ENCODE measurements at places on chromosomes 6 and 20.

GRCh38 chr20:43590036-43590391 lies 723 bp upstream of the IFT52 start:
- peak; percentile 20 for DNase-seq

DNA sequence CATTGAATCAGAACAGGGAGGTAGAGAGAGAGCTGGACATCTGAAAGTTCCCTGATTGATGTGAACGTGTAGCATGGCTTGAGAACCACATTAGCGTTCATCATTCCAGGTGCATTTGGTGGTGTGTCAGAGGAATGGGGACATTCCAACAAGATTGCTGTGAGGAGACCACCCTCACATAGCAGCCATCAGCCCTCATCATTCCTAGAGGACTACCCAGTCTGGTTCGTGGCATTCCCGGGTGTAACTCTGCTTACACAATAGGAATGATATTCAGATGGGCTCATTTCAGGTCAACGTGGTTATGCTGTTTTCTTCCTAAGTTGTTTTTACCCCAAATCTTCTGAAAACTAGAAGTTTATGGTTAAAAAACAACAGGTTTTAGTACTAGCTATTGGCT lies 62.2 kb upstream of the KLHL31 start:
- DNase-seq, result no peak

DNA sequence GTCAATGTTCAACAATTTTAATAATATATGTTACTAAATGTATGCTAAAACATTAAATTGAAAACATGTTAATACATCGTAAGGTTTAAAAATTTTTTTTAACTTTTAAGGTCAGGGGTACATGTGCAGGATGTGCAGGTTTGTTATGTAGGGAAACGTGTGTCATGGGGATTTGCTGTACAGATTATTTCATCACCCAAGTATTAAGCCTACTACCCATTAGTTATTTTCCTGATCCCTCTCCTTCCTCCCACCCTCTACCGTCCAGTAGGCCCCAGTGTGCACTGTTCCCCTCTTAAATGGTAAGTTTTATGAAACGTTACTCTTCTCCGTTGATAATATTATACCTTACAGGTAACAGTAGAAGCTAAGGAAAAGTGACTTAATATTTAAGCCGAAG lies 15.8 kb downstream of the PDE7B start:
- DNase-seq, result no peak

- DNase-seq, result no peak
These were observed 6.0 kb upstream of the HSF2 start for GRCh38 chr6:122393351-122393896.

GRCh38 chr20:39660965-39661364 lies 698.8 kb downstream of the DHX35 start:
- DNase-seq, result no peak

DNA sequence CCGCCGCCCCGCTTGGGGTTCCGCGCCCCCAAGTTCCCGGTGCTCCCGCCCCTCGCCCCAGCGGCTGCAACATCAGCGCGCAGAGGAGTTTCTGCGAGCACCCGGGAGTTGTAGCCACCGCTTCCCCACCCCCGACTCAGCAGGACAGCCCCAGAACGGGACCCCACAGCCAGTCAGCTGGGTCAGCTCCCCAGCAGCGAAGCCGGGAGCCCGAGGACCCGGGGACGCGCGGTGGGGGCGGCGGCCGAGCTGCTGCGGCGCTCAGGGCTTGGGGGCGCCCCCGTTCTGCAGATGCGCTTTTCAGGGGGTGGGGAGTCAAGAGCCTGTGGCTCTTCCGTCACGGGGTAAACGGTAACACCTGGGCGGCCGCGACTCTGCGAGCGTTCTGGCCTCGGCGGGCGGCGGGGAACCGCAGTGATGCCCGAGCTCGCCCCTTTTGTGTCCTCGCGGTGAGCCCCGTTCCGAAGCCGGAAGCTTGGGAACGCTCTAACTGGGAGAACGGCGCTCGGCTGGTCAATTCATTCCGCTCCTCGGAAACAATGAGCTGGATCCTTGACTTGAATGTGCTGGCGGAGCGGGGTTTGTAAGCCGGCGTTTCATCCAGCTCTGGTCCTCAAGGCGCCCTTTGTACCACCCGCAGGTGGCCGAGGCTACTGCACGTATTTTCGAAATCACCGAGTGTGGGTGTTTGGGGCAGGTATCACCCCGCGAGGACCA lies 774 bp downstream of the PLEKHG1 start:
- peak; percentile 71 for DNase-seq

DNA sequence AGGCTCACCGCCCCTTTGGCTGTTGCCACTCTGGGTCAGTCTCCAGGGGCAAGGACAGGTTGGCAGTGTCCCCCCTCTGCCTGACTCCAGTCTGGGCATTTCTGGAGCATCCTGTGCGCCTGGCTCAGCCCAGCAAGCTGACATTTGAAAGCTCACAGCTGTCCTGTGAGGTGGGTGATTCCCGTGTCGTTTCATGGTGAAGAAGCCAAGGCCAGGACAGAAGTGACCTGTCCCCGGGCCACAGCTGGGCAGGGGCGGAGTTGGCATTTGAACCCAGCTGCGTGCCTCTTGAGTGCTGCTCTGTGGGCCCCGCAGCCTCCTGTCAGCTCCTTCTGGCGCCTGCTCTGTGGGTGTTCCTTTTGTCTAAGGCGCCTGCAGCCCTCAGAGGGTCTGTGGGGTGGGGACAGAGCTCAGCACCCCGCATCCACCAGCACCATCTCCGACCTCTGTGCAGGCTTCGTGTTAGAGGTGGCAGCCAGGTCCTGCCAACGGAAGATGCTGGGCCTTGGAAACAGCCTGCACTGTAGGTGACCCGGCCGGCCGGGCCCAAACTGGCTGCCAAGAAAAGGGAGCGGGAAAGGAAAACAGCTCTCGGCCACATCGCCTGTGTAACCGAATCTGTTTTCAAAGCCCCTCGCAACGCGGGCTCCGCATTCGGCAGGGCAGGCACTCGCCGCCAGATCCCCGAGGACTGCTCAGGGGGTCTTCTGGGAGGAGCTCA lies 5.8 kb upstream of the GATA5 start:
- DNase-seq, result no peak

- DNase-seq, result no peak
These were observed 8.6 kb downstream of the CDC40 start for GRCh38 chr6:110188791-110189190.

GRCh38 chr6:83442752-83443151 lies 11.9 kb upstream of the ME1 start:
- DNase-seq, result no peak

DNA sequence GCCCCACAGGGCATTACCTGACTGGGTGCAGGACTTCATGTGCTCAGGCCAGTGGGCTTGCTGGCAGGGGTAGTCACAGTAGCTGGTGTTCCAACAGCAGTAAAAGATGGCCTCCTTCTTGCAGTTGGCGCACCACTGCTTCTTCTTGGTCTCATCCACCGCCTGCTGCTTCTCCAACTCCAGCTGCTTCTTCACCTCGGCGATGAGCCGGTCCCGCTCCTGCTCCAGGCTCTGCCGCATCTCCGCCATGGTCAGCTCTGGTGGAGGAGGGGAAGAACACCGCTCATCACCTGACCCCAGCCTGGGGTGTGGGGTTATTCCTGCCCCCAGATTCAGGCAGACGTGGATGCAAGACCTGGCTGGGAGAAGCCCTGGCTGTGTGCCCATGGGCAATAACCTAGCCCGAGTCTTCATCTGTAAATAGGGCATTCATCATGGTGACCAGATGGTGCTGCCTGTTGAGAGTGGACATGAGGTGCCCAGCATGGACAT lies 132.2 kb downstream of the ZMYND8 start:
- no peak for DNase-seq

DNA sequence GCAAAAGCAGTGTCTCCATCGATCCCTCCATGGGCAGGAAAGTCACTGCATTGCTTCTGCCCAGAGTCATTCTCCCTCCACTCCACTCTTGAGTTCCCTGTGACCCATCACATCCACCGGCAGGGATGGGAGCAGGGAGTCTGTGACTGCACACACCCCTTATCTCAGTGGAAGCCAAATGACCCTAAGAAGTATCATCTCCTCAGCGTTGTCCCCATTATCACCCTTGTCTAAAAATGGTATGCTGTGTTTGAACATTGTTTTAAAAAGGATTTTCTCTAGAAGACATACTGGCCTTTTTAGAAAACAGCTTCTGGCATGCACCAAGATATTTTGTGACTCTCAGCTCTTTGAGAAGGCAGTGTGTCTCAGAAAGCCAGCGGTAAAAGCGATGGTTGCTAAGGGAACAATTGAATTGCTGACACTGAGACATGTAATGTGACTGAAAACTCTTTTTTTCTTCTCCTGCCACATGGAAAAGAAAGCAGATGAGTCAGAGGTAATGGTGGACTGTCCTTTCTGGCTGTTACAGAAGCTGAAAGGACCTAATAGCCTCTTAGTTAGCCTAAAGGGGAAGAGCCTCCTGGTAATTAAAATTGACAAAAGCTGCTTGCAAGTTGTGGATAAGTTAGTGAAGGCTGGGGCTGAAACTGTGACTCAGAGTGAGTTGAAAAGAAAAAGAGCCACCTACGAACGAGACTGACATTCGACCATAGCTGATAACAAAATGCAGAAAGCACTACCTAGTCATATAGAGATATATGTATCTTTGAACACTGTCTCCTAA lies 120.5 kb downstream of the MAP3K7 start:
- DNase-seq, result no peak

- DNase-seq, result no peak
These were observed 534.2 kb upstream of the GJE1 start for GRCh38 chr6:141598487-141598886.

DNA sequence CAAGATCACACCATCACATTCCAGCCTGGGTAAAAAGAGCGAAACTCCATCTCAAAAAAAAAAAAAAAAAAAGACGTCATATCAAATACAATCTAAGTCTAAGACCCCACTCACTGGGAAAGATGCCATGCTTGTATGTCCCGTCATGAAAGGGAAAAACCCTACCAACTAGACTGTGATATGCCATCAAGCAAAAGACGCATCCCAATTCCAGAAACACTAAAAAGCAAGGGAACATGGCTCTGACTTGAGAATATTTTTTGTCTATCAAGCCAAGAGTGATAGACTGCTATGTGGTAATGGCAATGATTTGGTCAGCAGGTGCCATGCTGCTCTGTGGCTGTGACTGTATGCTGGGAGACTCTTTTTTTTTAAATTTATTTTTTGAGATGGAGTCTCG lies 23.0 kb downstream of the LAMA5 start:
- no peak for DNase-seq

DNA sequence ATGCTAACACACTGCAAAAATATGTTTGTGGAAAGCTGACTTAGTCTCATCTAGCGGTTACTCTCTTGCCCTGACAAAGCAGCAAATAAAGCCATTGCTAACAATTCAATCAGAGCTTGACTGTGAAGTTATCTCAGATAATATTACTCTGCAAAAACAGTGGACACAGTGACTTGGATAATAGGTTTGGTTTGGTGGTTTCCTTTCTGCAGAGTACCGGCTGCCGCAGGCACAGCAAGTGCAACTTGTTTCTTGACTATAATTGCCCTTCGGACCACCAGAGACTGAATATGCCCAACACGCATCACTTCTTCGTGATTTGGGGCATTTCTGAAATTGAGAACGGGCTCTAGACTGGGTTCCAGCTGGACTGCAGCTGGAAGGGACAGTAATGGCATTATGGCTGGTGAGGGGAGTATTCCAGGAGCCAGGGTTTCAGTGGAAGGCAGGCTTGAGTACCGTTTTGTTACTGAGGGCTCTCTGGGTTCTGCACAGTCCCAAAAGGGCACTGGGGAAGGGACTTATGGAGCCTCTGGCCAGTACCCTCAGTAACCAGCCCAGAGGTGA lies 40.0 kb downstream of the DSTN start:
- DNase-seq, result no peak

DNA sequence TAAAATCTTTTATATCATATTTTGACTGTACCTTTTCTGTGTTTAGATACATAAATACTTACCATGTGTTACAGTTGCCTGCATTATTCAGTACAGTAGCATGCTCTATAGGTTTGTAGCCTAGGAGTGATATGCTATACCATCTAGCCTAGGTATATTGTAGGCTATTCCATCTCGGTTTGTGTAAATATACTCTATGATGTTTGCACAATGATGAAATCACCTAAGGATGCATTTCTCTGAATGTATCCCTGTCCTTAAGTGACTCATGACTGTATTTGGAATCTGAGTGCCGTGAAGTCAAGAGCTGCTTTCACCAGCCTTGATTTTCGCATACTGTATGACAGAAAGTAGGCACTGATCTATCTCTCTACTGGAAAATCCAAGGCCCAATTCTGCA lies 129.9 kb downstream of the UTRN start:
- no peak for DNase-seq

DNA sequence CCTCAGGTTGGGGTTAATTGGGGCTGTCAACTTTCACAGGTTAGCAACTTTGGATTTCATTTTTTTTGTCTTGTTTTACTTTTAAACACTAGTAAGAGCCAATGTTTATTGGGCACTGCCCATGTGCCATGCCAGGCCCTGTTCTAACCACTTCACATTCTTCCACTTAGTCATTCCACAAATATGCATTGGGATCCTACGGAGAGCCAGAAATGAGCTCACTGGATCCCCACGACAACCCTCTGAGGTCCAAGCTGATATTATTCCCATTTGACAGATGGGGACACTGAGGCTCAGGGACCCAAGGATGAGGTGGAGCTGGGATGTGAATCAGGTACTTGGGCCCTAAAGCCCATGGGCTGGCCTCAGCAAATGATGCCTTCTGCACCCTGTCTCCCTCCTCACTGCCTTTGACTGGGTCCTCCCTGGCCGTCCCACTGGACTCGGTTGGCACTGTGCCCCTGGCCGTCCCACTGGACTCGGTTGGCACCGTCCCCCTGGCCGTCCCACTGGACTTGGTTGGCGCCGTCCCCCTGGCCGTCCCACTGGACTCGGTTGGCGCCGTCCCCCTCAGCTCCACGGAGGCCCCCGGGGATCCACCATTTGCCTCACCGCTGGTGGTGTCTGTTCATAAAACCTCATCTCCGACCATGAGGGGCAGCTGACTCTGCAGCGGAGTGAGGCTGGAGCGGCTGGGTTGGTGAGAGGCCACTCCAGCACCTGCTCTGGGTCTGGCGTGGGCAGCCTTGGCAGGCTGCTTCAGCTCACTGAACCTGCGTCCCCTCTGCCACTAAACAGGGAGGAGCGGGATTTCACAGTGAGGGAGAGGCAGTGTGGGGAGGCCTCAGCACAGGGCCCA lies 4.8 kb upstream of the PMEPA1 start:
- DNase-seq, result no peak

- DNase-seq, result no peak
These were observed 29.9 kb upstream of the SLC23A2 start for GRCh38 chr20:5031206-5031557.

DNA sequence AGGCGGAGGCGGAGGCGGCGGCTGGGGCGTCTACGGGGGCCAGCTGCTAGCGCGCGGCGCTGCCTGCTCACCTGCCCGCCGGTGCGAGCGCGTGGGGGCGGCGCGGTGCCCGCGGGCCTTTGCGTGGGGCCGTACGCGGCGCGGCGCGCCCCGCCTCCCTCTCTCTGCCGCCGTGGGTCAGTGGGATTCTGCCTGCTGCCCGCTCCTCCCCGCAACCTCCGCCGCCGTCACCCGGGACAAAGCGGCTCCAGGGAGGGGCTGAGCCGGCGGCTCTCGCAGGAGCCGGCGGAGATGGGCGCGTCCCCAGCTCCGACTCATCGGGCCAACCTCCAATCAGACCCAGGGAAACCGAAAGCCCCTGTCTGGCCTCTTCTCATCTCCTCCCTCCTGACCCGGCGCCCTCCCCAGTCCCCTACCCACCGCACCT lies at the start of gene RCAN2:
RCAN2 (minus strand) TSS at position 249 of the 427 bp plus-strand sequence.
- peak; percentile 19 for DNase-seq
